Trophoblast cell (in vitro differentiated cells and primary cell): ENCODE measurements at places on chromosomes 11 and 22.

DNA sequence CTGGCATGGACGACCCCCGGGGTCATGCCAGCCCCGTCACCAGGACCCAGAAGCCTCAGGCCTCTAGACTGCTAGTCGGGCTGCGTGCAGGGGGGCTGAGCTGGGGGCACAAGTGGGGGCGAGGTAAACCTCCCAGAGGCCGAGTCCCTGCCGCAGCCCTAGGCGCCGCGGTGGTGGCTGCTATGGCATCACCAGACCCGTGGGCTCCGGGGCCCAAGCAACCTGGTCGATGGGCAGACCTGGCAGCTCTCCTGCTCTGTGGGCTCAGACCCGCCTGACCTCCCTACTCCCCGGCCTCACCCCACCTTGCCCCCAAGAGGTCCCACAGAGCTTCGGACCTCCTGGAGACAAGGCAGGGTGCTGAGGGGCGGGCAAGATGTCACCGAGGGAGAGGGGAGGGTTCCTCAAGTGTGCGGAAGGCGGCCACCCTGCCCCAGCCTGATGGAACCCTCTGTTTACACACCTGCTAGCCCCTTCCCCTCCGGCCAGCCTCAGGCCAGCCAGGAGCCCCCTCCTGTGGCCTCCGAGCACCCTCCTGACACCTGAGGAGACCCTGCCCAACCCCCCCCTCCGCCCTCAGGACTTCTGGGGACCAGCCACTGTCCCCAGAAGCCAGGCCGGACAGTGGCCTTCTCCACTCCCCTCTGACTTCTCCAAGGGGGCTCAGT lies 9.4 kb downstream of the IGF2 start:
- DNase-seq = no peak

DNA sequence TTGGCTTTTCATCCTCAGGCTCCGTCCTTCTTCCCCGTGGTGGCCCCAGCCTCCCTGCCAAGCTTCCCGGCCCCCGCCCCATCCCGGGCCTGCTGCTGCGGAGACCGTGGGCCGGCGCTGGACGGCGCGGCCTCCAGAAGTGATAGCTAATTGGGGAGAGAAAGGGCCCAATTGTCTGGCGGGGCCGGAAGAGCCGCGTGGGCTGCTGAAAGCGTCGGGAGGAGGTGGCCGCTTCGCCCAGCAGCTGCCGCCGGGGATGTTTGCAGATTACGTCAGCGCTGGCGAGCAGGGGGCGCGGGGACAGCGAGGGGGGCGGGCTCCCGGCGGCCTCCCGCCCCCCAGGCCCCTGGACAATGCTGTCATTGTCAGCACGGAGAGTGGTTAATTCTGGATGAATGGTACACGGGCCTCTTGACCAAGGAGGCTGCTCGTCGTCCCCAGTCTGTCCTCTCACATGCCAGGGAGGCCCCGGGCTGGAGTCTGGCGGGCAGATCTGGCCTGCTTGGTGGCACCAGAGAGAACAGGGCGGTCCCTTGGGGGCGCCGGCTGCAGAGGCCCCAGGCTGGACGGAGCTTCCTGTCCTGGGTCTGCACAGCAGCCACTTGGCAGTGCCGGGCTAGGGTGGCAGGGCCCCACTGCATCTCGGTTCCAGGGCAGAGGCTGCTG lies 1.6 kb downstream of the SMIM38 start:
- no peak for DNase-seq

GRCh38 chr11:83088965-83089364 lies 17.3 kb upstream of the RAB30 start:
- no peak for DNase-seq

GRCh38 chr22:44620129-44620840 lies 81.7 kb upstream of the PRR5 start:
- no peak for DNase-seq

DNA sequence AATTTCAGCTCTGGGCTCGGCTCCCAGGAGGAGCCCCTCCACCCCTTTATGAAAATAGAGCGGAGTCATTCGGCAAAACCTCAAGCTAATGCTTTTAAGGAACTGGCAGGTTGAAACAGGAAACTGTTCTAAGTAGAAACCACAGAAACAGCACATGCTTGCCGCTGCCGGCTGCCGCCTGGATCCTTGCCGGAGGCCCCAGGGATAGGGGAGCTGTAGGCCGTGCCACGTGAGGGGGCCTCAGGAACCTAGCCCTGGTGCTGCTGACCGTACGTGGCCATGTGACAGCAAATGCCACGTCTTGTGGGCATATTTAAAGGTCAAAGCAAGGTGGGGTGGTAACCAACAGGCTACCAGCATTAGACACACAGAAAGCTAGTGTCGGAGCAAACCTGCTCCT lies 77.9 kb upstream of the TIMP3 start:
- DNase-seq = no peak
